ENCODE measurements at places on chromosomes 6 and 20.

DNA sequence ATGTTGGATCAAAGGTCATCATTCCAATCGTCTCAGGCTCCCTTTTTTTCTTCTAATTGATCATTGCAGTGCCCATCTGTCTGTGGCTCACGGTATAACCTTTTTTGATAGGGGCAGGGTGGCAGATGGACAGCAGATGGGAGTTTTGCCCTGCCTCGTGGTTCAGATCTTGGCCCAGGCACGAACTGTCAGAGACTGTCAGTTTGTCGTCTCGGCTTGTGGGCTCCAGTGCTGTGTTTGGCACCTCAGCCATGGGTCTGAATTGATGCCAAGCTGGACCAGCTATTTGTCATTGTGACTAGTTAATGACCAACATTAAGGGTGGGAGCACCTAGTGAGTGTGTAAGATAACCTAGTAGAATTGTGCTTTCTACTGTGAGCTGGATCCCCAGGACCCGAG lies 197.6 kb downstream of the PRL start:
- DNase-seq: no peak

- no peak for DNase-seq
Observed at GRCh38 chr6:54028170-54028569, 83.1 kb upstream of the MLIP start.

- DNase-seq: no peak
Observed at GRCh38 chr6:25524542-25524941, 127.5 kb upstream of the SCGN start.

GRCh38 chr6:19665613-19665909 lies 171.6 kb upstream of the ID4 start:
- DNase-seq: no peak

DNA sequence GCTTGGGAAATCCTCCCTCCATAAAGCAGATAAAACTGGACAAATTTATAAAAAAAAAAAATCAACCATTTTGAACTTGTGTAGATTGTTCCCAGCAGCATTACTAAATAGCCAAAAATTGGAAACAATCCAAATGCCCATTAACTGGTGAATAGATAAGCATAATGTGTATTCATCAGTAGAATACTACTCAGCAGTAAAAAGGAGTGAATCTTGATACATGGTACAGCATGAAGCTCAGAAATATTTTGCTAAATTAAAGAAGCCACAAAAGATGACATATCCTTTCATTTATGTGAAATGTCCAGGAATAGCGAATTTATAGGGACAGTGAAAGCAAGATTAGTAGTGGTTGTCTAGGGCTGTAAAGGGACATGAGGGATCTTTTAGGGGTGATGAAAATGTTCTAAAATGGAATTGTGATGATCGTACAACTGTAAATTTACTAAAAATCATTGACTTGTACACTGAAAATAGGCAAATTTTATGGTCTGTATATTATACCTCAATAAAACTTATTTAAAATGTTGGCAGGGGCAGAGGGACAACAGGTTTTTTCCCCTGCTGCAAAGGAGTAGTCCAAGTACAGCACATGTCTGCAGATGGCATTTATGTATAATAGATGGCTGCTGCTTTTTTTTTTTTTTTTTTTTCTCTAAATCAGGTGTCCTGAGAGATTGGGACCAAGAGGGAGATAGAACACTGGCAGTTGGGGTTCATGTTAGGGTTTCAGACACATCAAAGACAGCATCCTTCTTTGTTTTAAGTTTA lies 59.5 kb downstream of the CBFA2T2 start:
- DNase-seq: no peak

DNA sequence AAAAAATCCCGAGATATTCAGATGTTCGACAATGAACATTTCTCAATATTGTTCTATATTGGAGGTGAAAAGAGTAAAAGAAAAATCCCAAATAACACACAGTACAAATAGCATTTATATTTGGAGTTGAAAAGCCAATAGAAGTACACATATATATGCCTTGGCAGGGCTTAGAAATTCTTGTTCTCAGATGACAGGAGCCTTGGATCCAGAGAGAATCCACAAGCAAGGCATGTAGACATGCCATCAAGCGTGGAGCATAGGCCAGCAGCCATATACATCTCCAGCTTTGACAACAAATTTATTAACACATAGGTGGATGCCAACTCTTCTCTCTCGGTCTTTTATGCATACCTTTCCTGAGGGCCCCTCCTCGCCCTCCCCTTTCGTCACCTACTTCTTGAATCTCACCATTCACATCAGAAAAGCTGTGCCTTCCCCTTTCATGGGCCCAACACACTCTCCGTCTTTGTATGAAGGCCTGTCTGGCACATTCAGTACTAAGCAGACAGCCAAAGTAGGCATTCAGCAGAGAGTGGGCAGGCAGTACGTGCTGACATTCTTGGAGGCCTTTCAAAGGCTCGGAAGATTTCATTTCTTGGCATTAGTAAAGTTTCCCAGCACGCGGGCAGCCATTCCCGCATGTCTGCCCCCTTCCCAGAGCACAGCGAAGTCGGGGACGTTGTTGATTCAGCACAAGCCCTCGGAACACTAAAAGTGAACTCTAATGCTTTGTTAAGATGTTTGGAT lies 18.2 kb downstream of the NEDD9 start:
- DNase-seq: no peak

- no peak for DNase-seq
Observed at GRCh38 chr6:139888681-139889122, 514.3 kb upstream of the CITED2 start.

- no peak for DNase-seq
Observed at GRCh38 chr20:46694484-46694883, 5.2 kb upstream of the TP53RK start.

DNA sequence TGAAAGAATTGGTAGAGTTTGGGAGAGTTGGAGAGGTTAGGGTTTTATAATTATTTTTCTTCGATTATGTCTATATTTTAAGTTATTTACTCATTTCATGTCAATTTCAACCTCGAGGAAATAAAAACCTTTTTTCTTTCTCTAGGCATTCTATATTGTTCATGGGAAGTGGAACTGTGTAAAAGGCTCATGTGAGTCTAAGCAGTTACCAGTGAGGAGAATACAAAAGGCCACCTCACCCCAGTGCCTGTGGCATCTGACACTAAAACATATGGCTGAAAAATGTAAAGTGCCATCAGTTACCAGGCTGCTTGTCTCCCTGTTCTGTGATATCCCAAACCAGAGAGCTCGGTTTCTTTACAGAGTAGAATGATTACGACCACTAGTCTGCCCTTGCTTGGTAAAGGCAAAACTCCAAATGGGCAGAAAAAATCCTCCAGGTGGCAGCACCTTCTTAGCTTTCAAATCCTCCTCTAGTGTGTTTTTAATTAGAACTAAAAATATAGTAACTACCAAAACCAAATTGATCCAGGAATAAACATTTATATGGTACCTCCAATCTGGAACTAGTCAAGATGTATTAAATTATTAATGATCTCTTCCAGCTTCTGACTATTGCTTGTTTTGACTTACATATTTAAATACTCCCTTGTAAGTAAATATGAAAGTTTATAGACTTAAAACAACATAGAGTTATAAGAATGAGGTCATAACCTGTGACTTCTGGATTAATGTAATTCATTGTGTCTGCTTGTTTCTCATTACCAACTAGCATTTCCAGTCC lies 122.6 kb upstream of the MCHR2 start:
- peak; percentile 69 for DNase-seq

DNA sequence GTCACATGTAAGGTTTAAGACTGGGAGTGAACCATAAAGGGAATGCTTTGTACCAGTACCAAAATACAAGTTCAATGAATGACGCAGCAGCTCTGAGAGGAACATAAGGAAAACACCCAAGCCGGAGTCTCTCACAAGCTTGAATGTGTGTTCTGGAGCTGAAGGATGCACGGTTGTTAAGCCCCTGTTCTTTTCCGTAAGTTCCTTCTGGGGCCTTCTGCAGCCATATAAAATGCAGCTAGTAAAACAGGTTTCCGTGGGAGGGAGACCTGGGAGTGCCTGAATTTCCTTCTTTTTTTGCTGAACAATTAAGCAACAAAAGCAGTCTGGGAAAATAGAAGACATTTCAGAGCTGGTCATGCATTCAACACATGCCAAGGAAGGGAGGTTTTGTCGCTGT lies 73.2 kb upstream of the JAG1 start:
- no peak for DNase-seq

DNA sequence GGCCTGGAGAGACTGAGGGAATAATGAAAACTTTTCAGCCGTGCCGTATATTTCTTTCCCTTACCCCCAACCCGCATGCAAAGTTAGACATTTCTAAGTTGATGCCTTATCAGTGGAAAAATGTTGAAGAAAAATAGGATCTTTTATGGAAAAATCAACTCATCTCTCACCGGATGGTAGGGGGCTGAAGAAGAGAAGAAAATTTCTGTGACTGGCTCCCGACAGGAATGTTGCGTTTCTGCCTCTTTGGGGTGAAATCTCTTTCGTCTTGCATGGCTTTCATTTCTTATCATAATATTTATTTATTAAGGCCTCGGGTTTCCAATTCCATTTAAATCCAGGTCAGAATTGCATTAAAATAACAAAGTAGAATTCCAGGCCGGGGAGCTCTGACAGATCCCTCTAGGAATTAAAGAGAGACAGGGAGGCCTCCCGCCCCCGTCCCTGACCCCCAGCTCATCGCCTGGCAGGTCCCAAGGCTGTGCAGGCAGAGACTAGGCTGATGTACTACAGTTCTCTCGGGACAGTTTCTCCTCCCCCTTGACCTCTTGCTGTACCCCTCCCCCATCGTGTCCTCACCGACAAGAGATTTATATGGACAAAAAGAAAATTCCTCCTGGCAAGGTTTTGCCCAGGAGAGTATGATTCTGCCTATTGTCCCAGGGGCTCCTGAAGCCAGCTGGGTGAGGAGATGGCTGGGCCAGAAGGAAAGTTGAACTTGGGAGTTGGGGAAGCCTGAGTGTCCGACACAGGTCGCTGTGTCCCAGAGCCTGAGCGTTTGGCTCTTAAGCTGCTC lies 1.3 kb downstream of the SCUBE3 start:
- no peak for DNase-seq

- DNase-seq: no peak
Observed at GRCh38 chr6:3231247-3232016, 4.0 kb upstream of the TUBB2B start.

DNA sequence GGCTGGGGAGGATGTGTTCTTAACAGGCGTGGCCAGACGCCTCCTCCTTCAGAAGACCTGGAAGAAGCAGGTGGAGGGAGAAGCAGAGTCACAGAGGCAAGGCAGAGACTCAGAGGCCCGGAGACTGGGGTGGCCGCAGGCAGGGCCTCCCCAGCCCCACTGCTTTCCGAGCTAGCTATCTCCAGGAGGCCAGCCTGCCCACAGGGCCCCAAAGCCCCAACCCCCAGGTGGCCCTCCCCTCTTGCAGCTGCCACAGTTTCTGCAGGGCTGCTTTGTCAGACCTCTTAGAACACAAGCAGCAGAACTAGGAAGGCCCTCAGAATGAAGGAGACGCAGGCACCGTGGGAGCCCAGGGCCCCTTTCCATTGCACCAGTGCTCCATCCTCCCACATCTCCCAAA lies 69.0 kb upstream of the MLN start:
- DNase-seq: no peak

DNA sequence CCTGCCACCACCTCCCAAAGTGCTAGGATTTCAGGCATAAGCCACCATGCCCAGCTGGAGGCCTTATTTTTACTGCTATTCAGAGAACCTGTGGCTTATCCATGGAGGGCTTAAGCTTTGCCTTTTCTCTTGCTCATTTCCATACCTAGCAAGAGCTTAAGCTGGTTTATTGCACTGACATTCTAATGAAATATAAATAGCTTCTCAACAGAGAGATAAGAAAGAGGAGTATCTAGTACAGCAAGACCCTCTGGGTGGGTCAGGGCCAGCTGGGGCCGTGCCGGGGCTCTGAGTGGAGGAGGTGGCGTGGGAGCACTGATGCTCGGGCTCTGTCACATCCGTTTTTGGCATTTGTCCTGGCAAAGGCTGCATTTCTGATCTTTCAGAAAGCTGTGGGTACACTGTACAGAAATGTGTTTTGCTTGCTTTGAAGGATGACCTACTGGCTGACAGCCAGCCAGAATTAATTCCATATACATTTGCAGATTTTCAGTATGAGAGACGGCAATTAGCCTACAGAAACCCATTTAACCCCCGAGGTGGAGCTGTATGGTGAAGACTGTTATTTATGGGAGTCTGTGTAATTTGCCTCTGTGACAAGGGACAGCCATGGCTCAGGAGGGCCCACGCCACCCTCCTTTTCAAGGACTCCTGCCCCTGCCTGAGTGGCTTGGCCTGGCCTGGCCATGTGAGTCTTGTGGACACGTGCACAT lies 181.6 kb upstream of the AKAP12 start:
- DNase-seq: no peak

- no peak for DNase-seq
Observed at GRCh38 chr6:10190042-10190441, 224.8 kb downstream of the TFAP2A start.

GRCh38 chr6:158686791-158687381 lies 37.0 kb downstream of the SYTL3 start:
- peak; percentile 90 for DNase-seq

DNA sequence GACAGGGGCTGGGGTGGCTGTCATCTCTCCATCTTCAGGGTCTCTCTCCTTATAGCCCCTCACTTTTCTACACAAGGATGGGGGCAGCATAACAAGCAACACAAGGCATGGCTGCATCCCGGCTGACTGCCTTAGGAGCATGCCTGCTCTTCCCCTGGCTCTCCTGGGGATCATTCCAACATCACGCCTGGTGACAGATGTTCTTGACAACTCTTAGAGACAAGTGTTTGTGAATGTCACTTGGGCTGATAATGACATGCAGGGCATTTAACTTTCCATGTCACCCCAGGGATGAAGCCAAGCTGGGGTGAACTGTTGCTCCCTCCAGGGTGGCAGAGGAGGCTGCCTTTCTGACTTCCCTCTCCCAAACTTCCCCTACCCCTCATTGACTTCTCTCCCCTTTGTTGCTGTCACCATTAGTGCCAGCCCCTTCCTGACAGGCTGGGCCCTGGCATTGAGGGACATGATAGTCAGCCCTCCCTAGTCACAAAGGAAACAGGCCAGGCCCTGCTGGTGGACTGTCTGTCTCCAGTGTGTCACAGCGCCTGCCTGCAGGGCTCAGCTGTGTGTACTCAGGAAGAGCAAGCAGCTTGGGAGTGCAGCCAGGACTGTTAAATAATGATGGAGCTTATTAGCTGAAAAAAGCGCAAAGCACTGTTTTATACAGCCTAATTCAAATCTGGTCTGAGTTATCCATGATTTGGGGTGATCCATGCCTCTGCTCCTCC lies 161.8 kb downstream of the LRFN2 start:
- no peak for DNase-seq

GRCh38 chr6:7058250-7058923 lies 49.4 kb upstream of the RREB1 start:
- peak; percentile 58 for DNase-seq

GRCh38 chr20:18901980-18902737 lies 88.6 kb downstream of the SCP2D1 start:
- no peak for DNase-seq

DNA sequence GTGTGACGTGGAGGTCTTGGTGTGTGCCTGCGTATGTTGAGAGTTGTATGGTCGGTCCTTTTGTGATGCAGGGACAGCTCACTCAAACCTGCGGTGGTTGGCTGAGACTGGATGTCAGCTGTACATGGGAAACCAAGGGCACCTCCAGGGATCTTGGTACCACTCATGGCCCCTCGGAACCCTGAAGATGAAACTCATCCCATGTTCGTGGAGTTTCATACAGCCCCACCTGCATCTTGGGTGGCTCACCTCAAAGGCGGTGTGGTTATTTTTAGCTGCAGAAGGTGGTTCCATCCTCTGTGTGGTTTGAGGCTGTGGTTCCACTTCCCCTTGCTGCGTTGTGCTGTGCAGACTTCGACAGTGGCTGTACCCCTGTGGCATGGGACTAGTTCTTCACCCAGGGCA lies 52.6 kb upstream of the SLC22A1 start:
- peak; percentile 87 for DNase-seq

Data from activated CD4-positive, alpha-beta T cell treated with anti-CD3 and anti-CD28 coated beads, Interleukin-2, amount 10 ng/mL, durations not matched to agents 24 days and 14 days (primary cell).